ENCODE measurements at places on chromosomes 3 and 15.

DNA sequence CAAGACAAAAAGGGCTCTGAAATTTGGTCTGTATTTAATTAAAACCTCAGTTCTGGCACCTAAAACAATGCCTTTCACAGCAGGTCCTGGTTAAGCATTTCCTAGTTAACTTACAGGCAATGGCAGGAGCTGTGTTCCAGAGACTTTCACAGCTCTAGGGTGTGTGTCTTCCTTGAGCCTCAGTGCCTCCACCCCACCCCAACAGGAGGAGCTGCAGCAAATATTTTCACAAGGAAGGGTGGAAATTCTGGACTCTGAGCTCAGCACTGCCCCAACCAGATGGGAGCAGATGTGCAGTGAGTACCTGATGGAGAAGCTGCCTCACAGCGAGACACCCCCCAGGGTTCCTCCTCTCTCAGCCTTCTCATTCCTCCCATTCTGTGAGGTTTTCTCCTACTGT lies 106.3 kb upstream of the SPATA12 start:
- no peak for DNase-seq

GRCh38 chr3:62011666-62012065 lies 361.7 kb downstream of the FEZF2 start:
- no peak for DNase-seq

DNA sequence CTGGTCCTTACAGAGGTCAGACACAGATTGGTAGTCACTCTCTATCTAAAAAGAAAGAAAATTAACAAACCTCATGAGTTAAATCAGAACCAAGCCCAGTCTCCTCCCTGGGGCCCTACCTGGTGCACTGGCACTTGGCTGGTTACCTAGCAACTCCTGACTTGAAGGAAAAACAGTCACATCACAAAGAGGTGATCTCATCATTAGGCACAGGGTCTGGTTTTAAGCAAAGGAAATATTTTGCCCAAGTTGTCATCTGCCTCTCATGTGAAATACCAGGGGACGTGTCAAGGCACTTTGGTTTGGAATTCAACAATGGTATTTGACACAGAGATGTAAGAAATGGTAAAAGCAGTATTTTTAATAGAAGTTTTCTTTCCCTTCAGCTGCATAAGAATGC lies 47.7 kb upstream of the FMN1 start:
- DNase-seq: no peak

DNA sequence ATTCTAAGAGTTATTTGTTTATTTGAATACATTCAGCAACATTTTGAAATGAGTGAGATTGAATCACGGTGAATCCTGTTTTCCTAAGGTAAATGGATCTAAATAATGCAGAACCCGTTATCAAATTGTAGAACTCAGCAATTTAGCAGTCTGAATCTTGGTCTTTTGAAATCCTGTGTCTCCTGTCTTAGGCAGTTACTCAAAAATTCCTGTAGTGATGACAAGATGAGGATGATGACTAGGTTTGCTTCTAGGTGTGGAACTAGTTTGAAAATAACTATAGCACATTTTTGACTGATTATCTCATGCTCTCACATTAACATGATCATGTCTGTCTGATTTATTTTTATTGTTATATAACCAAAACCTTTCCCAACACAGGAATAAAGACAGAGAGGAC lies 115.0 kb downstream of the RAP2B start:
- DNase-seq: no peak

DNA sequence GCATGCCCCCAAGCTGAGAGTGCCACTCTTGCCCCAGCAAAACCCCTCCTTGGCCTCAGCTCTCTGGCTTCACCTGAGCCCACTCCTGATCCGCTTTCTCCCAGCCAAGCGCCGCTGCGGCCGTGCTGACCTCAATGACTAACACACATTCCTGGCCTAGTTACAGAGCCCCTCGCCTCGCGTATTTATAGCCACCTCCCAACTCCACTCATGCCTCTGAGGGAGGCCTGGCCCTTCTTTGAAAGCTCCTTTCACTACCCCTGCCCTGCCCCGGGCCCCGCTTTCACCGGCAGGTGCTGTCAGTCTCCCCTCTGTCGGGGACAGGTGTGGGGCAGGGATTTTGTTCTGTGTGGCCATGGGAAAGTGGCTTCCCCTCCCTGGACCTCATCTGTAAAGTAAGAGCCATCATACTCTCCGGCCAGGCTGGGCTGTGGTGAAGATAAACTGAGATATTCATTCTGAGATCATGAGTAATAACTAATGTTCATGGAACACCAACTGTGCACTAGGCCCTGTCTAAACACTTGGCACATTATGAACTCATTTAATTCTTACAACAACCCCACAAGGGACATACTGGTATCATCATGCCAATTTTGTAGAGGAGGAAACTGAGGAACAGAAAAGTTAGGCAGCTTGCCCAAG lies 13.2 kb upstream of the ATP2B2 start:
- no peak for DNase-seq

- DNase-seq: no peak
Measured at GRCh38 chr15:42759093-42759492, 22.2 kb upstream of the CDAN1 start.

GRCh38 chr15:26083896-26084295 lies 220.8 kb upstream of the ATP10A start:
- no peak for DNase-seq

Data from activated CD8-positive, alpha-beta memory T cell treated with anti-CD3 and anti-CD28 coated beads for 1 hour (primary cell).